Epithelial cell of esophagus (primary cell): ENCODE measurements at places on chromosomes 13 and 19.

GRCh38 chr19:45322744-45323281 lies at the start of gene CKM:
Gene CKM (minus strand): TSS chr19:45322875. CDS start chr19:45319713, 3,162 bp downstream.
- DNase-seq, result no peak

DNA sequence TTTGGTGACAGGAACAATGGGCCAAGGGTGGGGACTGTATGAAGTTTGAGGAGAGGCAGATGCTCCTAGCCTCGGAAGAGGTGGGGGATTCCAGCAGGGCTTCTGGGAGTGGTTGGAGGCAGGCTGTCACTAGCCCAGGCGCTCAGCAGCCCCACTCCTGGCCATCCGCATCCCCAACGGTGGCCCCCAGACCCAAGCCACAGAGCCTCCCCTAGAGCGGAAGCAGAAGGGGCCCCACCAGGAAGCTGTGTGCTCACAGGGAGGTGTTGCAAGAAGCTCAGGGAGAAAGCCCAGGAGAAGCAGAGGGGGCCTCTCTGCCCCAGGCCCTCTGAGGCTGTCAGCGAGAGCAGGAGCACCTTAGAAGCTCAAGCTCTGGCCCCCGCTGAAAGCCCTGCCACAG lies 8.3 kb downstream of the PRAM1 start:
- peak; percentile 35 for DNase-seq

- DNase-seq, result peak; percentile 84
These were observed 15.1 kb downstream of the NDUFB7 start for GRCh38 chr19:14556662-14557188.

DNA sequence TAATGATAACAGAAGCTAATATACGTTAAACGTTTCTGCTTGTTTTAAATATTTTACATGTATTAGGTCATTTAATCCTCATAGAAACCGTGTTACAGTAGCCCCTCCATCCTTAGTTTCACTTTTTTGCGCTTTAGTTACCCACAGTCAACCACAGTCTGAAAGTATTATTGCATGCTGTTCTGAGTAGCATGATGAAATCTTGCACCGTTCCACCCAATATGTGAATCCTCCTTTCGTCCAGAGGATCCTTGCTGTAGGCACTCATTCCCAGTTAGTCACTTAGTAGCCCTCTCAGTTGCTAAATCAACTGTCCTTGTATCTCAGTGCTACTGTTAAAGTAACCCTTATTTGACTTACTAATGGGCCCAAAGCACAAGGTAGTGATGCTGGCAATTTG lies 257.8 kb downstream of the ENOX1 start:
- no peak for DNase-seq

DNA sequence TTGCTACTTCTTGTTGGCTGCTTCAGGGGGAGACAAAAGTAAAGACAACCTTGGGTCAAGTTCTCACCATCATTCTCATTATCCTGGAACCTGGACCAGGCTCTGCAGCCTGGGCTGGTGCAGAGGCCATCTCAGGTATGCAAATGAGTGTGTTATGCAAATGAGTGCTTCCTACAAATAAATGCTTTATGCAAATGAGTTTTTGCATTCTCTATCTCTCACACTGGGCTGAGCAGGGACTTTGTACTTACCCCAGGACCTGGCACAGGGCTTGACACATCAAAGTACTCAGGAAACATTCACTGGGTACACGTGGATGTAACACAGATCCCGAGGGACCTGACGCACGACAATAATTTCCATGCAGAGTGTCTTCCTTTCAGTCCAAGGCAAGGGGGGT lies 103.0 kb downstream of the DNAJC15 start:
- DNase-seq, result no peak

DNA sequence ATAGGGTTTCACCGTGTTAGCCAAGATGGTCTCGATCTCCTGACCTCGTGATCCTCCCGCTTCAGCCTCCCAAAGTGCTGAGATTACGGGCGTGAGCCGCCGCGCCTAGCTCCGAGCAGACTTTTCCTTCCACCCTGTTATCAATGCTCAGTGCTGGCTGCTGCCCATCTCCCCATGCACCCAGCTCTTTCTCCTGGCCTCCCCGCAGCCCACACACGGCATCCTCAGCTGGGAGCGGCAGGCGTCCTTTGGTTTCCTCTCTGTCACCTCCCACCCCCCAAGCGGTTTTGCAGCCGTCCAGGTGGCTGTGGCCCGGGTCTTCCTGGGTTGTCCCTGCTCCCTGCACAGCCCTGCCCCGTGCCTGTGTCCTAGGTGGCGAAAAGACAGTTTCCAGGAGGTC lies 12.1 kb downstream of the PRR22 start:
- DNase-seq, result no peak

DNA sequence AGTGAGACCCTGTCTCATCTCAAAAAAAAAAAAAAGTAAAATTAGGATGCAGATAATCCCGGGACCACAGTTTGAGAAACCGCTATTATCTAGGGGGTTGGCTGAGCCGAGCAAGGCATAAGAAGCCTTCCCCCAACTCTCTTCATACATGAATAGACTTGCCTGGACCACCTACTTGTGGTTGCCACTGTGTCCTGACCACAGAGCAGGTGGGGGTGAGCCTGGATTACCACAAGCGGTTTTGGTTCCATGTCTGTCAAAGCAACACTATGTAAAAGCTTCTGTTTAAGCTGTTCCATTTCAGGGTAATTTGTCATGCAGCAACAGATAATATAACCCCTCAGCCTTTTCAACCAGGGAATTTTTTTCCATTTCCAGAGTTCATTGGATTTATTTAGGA lies 3.3 kb upstream of the NAPA start:
- DNase-seq, result peak; percentile 22

DNA sequence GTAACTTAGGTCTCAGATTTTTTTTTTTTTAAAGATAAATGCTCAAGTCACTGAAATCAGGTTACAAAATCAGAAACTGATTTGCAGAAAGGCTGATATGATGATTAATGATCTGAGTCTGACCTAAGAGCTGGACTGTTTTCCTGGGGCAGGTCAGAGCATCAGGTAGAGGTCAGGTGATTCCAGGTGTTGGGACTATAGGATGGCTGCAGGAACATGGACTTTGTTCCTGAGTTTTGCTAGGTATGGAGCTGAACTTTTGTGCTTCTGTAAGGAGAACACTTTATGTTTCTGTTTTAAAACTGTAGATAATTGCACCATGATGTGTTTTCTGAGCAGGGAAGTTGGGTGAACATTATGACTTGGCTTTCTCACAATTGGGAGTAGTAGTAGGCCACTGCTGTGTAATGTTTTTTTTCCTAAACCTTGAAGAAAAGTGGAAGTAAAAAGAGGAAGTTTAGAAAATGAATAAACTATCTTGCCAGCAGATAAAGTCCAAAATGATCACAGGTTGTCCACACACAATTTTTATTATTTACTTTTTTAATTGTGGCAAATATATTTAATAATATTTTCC lies 297.2 kb downstream of the DCT start:
- DNase-seq, result no peak

DNA sequence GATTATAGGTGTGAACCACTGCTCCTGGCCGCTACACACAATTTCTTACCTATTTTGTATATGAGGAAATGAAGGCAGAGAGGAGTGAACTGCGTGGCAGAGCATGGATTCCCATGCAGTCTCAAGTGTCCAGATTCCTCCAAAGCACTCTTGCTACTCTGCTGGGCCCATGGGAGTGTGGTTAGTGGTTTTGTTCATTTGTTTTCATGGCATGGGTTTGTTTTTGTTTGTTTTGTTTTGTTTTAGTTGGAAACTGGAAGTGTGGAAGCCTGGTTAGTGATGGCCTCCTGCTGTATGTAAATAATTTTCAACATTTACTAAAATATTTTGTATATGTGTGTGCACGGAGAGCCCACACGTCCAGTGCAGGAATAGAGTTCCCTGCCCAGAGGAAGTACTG lies 61.3 kb upstream of the LRCH1 start:
- DNase-seq, result no peak

- DNase-seq, result no peak
These were observed 225.3 kb downstream of the GGACT start for GRCh38 chr13:100363285-100363711.

DNA sequence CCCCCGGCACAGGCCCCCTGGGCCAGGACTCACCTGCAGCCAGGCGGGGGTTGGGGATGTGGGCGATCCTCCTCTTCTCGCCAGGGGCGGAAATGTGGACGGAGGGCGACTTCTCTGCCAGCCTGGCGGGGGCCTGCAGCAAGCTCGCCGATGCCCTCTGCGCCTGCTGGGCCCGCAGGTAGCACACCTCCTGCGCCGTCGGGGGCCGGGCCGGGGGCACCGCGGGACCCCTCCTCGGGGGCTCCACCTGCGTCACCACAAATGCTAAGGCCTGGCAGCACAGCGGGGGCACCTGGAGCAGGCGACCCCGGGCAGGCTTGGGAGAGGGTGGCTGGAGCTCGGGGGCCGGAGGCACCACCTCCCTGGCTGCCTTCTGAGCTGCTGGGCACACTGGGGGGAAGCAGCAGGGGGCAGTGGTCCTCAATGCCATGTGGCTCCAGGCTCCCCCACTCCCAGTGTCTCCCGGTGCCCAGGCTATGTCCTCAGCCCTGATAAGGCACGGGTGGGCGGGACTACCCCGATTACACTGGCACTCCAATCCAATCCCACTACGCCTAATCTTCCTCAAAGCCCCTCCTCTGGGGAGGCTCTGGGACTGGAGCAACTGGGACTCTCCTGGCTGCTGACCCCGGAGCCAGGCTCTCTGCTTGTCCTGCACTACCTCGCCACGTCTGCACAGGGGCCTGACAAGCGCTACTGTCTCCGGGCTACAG lies 11.6 kb upstream of the ATP8B3 start:
- DNase-seq, result no peak

DNA sequence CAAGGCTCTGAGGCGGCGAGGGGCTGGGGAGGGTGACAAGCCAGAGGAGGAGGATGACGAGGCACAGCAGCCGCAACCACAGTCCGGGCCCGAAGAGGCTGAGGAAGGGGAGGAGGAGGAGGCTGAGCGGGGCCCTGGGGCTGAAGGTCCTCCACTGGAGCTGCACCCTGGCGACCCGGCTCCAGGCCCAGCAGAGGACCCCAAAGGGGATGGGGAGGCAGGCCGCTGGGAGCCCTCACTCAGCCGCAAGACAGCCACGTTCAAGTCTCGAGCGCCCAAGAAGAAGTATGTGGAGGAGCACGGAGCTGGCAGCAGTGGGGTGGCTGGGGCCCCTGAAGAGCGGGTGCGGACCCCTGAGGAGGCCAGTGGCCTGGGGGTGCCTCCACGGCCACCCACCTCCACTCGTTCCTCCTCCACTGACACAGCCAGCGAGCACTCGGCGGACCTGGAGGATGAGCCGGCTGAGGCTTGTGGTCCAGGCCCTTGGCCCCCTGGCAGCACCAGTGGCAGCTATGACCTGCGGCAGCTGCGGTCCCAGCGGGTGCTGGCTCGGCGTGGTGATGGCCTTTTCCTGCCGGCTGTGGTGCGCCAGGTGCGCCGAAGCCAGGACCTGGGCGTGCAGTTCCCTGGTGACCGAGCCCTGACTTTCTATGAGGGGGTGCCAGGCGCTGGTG lies 2.9 kb downstream of the CIC start:
- no peak for DNase-seq

DNA sequence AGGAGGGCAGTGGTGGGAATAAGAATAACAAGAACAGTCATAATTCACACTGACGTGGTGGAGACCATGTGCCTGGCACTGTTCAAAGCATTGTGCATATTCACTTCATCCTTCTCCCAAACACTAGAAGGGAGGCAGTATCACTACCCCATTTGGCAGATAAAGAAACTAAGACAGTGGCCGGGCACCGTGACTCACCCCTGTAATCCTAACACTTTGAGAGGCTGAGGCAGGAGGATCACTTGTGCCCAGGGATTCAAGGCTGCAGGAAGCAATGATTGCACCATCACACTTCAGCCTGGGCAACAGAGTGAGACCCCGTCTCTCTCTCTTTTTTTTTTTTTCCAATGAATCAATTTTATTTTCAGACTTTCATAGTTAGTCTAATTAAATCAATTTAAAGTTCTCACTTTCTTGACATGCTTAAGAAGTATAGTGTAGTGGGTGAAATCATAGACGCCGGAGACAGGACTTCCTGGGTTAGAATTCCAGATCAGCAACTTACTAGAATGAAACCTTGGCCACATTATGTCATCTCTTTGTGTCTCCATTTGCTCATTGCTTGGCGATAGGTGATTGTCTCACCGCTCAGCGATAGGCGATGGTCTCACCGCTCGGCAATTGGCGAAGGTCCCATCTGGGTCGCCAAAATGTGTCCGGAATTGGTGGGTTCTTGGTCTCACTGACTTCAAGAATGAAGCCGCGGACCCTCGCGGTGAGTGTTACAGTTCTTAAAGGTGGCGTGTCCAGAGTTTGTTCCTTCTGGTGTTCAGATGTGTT lies 5.3 kb upstream of the ATG4D start:
- no peak for DNase-seq

DNA sequence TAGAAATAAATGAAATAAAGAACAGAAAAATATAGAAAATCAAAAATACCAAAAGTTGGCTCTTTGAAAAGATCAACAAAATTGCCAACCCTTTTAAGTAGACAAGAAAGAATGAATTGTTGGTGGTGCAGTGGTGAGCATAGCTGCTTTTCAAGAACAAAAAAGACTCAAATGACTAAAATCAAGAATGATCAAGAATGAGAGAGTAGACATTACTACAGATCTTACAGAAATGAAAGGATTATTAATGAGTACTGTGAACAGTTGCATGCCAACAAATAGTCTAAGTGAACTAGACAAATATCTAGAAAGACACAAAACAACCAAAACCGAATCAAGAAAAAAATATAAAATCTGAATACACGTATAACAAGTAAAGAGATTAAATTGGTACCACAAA lies 53.9 kb downstream of the FNDC3A start:
- DNase-seq, result no peak

DNA sequence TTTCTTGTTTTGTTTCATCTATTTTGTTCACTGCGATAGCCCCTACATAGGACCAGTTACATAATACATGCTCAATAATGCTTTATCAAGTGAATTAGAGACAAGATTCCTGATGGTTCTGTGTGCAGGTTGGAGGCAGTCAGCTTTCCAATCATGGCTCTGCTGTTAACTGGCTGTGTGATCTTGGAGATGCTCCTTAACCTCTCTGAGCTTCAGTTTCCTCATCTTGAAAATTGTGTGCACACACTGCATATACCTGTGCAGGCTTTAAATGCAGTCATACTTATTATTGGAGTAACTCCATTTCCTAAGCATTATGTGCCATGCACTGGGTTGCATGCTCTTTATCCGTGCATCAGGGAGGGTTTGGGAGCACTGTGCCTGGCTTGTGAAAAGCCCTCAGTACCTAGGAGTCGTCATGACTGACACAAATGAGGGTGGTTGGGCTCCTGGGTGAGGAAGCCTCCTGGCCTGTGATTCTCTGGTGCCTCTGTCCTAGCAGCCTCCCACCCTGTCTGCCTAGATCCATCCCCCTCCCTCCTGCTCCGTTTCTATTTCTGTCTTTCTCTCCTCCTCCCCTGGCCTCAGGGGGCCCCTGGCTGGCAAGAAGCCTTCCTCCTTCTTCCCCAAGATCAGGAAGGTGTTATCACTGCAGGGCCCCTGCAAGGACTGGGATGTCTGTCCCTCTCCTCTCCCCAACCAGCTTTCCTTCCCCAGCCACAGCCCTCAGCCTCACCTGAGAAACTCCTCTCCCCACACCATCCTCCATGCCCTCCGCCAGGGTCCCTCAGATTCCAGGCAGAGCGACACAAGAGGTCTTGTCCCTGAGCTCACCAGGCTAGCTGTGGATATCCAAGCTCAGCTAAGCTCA lies 8.7 kb downstream of the IFNL1 start:
- no peak for DNase-seq

GRCh38 chr19:55670280-55671053 lies 4.6 kb upstream of the EPN1 start:
- DNase-seq, result peak; percentile 29

GRCh38 chr13:71054358-71054757 lies 812.6 kb downstream of the DACH1 start:
- no peak for DNase-seq
